Stimulated activated CD4-positive, alpha-beta T cell treated with anti-CD3 and anti-CD28 coated beads, Interleukin-1b, Interleukin-23, amount 100 ng/mL, for 4 hours (primary cell): ENCODE measurements at places on chromosomes 2 and 18.

- DNase-seq, result no peak
Observed at GRCh38 chr2:110770404-110770958, 38.1 kb downstream of the ACOXL start.

DNA sequence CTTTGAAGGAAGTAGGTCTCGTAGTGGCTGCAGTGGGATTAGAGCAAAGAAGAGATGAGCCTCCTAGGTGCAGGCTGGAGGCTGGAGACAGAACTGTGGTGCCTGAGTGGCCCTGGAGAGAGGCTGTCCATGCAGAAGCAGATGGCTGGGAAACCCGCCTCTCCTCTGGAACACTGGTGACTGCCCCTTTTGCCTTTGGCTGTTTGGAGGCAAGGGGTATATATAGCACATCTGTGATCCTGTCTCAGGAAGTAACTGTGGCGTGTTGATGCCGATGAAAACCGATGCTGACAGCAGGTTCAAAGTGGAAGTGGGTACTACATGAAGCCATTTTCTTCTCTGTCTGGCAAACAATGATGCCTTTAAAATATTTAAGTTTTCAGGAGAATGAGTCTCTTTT, 43.5 kb downstream of the SLC9A2 start:
- no peak for DNase-seq

- no peak for DNase-seq
Observed at GRCh38 chr2:207819839-207820784, 50.4 kb upstream of the FZD5 start.

DNA sequence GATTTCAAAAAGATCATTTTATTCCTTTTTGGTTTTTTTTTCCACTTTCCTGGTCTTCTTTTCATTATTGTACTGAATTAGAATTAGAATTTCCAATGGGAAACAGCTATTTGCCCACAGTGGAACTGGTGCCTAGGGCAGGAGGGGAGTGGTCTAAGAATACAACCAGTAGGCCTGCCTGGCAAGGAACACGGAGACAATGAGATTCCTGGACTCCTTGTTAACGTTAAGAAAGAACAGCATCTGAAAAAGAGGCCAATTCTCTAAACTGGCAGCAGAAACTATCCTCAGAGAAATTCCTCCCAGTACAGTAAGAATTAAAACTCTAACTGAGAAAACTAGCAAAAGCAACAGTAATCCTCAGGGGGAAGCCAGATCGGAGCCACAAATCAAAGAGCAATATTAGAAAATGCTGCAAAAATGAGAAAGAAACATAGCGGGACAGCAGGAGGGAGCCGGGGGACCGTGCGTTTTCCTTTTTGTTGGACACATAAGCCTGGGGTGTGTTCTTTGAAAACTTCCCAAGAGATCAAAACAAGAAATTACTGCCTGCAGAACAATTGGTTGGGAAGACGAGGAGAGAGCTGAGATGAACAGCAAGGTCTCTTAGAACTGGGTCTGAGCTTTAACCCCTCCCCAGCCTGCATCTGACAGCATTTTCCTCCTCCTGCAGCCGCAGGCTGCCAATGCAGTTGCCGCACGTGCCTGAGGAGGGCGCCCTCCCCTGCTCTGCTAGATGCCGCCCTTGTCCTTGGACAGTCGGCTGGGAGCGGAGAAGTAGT, 776.0 kb downstream of the TSN start:
- DNase-seq, result no peak

- DNase-seq, result no peak
Observed at GRCh38 chr2:232927032-232927792, 57.1 kb downstream of the SNORC start.

DNA sequence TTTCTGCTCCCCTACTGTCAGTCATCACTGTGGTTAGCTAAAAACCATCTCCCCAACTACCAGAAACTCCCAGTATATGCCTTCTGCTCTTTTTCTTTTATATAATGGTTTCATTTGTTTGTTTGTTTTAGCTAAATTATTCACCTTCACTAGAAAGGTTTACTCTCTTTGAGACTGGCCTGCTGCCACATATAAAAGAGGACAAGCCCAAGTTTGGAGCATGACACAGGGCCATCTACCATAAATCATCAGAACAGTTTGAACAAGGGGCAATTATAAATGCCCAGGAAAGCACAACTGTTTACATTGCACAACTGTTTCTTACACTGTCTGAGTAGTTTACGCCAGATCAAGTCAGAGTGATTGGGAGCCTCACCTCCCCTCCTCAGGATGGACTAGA, 471.0 kb upstream of the PIK3C3 start:
- DNase-seq, result no peak

GRCh38 chr2:29022679-29023078, 41.6 kb downstream of the TOGARAM2 start:
- DNase-seq, result no peak

- no peak for DNase-seq
Observed at GRCh38 chr2:142688856-142689605, 188.4 kb upstream of the KYNU start.

DNA sequence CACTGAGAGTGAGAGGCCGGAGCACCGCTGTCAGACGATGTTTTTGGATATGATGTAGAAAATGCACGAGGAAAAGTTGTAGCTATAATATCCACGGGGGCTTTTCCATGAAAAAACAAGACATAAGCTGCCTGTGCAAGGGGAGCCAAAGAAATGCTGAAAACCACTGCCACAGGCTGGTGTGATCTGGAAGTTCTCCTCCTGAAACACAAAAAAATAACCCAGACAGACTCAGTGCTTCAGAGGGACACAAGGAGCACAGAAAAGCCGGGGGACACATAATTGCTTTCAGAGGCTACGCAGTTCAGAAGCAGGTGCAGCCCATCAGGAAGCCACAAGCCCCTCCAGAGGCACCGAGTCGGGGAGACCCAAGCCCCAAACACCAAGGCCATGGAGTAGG, 98.2 kb downstream of the ZNF516 start:
- DNase-seq, result no peak

- DNase-seq, result no peak
Observed at GRCh38 chr2:32559136-32559535, 68.7 kb upstream of the TTC27 start.

- no peak for DNase-seq
Observed at GRCh38 chr2:148948868-148949267, 73.8 kb downstream of the KIF5C start.

GRCh38 chr2:10875126-10875525, 36.6 kb upstream of the KCNF1 start:
- no peak for DNase-seq

- DNase-seq, result no peak
Observed at GRCh38 chr2:181165199-181165868, 184.9 kb downstream of the UBE2E3 start.

DNA sequence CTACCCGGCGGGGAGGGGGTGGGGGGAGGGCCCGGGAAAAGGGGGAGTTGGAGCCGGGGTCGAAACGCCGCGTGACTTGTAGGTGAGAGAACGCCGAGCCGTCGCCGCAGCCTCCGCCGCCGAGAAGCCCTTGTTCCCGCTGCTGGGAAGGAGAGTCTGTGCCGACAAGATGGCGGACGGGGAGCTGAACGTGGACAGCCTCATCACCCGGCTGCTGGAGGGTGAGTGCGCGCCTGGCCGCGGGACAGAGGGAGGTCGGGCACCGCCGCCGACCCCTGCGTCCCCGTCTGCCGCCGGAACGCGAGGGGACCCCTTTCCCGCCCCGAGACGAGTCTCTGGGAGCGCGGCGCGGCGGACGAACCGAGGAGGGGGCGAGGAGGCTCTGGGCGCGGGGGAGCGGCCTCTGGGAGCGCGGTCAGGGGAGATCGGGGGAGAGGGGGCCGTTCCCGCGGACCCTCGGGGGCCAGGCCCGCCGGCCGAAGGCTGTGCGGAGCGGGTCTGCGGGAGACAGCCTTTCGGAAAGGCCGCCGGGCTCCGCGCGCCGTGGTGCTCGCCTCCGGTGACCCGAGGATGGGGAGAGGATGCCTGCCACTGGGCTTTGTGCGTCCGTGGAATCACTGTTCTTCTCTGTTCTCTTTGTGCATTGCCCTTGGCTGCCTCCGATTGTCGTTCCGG, 463 bp downstream of the PPP1CB start:
- no peak for DNase-seq

DNA sequence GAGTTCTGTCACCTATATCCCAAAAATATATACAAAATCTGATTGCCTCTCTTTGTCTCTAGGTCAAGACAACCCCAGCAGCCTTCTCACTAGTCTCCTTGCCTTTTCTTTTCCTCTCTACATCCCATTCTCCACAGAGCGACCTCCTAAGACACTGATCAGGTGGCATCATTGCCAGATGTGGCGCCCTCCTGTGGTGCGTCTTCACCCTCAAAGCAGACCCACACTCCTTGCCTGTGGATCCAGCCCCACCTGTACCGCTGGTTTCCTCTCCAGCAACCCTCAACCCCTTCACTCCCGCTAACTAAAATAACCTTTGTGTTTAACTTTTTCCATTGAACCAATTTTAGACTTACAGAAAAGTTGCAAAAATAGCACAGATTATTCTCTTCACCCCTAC, 273.3 kb downstream of the GLI2 start:
- no peak for DNase-seq

- no peak for DNase-seq
Observed at GRCh38 chr2:155178921-155179320, 480.4 kb downstream of the KCNJ3 start.

DNA sequence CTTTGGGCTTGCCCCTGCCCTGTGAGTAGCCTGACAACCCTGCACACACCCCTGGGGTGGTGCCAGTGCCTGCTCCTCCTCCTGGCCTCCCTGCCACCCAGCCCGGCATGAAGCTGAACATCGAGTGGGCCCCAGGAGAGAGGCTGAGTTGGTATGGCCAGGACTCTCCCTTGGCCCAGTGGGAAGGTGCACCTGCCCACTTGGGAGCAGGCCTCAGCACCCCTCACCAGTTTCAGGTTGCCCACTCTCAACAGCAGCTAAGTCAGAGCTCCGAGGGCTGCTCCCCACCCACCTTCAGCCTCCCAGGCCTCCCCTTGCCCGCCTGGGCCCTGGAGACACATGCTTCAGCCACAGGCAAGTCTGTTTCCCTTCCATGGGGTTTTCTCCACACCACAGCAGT, 203.1 kb downstream of the KLHL29 start:
- no peak for DNase-seq

GRCh38 chr2:11303290-11304013, 41.0 kb downstream of the ROCK2 start:
- no peak for DNase-seq

DNA sequence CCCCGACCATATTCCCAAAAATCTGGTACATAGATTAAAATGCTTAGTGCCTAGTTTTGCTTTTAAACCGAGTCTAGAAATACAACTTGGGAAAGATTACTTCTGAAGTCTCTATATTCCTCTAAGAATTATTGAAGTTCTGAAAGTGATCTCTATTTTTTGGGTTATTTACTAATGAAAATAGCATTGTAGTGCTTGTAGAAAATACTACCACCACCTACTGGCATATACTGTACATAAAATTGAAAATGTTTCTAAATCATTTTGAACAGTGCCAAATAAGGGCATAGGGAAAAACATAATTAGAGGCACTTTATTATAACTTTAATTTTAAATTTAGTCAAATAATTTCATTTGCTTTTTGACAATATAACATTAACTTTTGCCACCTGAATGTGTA, 1399.6 kb upstream of the ZEB2 start:
- no peak for DNase-seq

- no peak for DNase-seq
Observed at GRCh38 chr2:4502230-4502843, 799.0 kb downstream of the DCDC2C start.

- no peak for DNase-seq
Observed at GRCh38 chr2:81304154-81304830, 999.7 kb upstream of the LRRTM1 start.

GRCh38 chr2:127608061-127609030, 37.6 kb upstream of the GPR17 start:
- DNase-seq, result no peak

DNA sequence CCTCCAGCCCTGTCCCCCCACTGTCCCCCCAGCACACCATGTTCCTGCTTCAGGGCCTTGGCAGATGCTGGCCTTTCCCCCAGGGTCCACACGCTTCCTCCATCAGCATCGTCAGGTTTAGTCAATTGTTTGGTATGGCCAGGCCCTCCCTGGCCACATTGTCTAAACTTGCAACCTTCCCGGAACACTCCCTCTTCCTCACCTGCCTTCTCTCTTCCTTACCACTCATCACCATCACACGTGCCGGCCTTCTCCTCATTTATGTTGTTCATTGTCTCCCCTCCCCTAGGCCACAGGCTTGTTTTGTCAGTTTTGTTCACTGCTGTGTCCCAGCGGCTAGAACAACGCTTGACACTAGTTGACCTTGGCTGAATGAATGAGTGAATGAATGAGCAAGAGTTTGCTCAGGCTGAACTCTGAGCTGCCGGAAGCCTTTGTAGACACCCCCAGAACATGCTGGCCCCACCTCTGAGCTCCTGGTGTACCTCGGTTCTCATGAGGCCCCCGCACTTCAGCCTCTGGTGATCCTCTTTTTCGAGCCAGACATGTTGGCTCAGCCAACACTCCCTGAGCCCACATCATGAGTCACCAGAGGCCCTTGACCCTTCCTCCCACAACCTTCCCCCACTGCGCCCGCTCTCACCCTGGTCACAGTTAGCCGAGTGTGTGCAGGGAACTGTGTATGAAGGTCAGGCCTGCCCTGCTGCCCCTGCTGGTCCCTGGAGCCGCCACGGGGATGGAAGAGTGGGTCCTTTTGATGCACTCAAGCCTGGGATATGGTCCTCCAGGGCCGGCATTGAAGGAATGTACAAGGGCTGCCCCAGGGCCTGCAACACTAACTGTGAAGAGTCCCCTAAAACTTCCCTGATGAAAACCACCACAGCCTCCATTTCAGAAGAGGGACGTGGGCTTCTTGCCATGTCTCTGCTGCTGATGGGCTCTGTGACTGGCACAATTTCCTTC, 57.5 kb downstream of the HS1BP3 start:
- DNase-seq, result no peak

DNA sequence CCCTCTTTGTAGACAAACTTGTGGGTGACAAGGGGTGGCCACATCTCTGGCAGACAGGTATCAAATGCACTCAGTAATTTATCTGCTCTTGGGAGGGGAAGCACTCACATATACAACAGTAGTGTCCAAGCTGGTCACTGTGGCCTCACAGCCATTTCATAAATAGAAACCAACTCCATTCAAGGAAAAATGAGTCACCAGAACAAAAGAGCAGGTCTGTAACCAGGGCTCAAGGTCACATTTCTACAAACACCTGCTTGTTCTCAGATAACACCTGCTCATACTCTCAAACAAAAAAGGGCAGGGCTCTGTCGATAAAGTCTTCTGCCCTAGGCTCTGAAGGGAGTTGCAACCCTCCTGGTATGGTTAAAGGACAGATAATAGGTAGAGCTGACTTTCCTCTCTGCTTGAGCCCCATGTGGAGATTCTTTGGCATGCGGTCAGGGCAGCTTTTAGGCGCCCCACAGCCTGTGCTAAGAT, 459.0 kb downstream of the BCL11A start:
- no peak for DNase-seq

DNA sequence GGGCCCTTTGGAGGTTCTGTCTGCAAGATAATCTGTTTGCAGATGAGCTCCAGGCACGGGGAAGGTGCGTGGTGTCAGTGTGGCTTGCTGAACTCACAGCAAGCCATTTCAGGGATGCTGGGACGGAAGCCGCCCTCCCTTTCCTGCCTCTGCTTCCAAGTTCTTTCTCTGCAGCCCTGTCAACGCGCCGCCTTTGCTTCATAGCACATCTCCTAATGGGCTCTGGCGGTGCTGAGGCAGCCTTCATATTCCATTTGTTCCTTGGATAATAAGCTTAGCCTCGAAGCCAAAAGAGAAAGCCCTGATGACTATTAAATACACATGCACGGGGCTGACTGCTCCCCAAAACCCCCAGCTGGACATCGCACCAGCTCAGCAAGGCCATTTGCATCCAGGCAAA, 81.7 kb upstream of the TAF1B start:
- DNase-seq, result no peak

- no peak for DNase-seq
Observed at GRCh38 chr18:78641689-78642231, 337.9 kb upstream of the SALL3 start.

- no peak for DNase-seq
Observed at GRCh38 chr2:127706215-127706990, 5.1 kb downstream of the SFT2D3 start.
